NCI-H1694 (cell line): ENCODE measurements at places on chromosomes 3 and 15.

GRCh38 chr3:44555723-44556122 is 730 bp downstream of the ZKSCAN7 start:
- no peak for DNase-seq

GRCh38 chr3:39390181-39390580 is 7.0 kb downstream of the SLC25A38 start:
- no peak for DNase-seq

DNA sequence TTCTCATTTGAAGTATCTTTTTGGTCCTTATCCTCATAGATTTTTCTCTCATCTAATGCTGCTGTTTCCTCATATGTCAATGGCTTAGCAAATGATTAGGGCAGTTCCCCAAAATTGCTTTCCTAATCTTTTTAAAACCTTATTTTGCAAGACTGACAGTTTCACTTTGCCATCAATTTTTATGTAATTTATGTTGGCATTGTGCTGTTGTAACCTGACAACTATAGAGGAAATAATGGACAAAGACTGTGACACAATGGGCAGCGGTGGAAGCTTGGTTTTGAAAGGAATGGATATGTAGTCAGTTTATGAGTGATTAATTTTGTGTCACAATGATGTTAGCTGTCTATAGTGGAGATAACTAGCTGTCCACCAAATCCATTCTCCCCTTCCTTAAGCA is 10.6 kb upstream of the SH3BP5 start:
- DNase-seq: no peak

DNA sequence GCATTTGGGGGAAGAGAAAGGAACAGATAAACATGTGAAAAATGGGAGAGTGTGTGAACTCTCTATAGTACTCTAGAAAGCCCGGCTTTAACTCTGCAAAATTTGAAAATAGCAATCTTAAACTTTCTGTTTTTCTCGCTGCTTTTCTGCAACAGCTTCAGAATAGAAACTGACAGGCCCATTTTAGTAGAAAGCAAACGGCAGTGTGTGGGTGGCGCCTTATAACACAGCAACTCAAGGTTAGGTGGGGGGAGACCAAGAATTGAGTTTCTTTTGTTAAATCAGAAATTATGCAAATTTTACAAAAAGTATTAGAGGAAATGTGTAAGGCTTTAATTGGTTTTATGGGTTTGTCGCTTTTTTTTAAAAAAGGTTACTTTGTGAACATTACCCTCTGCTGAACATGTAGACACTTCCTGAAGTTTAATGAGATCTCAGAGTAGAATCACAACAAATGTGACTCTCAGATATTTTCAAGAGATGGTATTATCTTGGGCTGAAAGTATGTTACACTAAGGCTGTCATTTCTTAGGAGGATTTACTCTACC is 107.0 kb downstream of the PTPRG start:
- DNase-seq: no peak

GRCh38 chr15:92167451-92167850 is 226.2 kb upstream of the ST8SIA2 start:
- DNase-seq: no peak

- DNase-seq: no peak
Measured at GRCh38 chr3:40169983-40170382, 139.5 kb upstream of the EIF1B start.

DNA sequence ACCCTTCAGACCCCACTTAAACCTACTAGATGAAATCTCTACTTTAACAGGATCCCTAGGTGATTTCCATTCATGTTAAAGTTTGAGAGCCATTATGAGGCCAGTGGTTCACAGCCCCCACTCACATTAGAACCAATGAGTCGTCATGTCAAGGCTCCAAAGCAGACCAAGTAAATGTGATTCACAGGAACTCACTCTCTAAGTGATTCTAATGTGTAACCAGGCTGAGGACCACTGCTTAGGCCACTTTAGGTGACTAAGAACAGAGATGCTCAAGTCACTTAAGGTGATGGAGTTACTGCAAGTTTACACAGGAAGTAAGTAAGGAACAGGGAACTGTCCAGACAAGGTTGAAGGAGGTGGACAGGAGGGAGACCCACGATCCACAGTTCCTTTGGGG is 7.7 kb downstream of the GALNT15 start:
- no peak for DNase-seq

DNA sequence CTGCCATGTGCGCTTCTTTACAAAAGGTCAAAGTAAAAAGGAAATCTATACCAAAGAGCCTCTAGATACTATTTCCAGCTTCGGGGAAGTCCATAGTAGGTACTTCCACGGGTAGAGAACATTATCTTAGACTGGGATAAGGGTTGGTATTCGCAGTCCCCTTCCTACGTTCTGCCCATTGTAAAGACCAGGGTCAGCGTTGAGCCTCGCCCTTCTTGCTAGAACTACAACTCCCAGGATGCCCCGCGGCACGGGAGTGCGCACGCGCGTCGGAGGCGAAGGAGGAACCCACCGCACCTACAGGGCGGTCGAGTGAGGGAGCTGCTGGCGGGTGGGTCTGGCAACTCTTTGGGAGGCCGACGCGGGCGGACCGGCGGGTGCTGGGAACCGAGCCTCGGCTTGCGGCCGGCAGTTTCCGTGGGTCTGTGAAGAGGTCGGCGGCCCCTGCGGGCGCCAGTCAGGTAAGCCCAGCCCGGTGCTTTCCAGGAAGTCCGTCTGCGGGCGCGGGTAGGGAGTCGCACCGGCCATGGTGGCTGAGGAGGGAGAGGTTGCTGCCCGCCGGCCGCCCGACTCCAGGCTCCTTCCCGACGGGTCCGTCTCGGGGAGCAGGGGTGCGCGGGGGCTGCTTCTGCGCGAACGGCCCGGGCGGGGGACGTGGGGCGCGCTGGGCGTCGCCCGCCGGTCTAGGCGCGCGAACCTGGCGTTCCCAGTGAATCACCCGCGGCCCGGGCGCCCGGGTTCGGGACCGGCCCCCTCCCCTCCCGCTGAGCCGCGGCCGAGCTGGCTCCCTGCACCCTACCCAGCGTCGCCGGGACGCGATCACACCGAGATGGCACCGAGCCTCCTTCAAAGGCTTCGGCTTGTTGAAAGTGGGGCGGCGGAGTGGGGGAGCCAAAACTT is at the start of gene TMOD3:
TSS of gene TMOD3 (plus strand) at position 278 of the 900 bp plus-strand sequence. CDS start 33,232 bp downstream, outside the sequence.
- peak; percentile 56 for DNase-seq

DNA sequence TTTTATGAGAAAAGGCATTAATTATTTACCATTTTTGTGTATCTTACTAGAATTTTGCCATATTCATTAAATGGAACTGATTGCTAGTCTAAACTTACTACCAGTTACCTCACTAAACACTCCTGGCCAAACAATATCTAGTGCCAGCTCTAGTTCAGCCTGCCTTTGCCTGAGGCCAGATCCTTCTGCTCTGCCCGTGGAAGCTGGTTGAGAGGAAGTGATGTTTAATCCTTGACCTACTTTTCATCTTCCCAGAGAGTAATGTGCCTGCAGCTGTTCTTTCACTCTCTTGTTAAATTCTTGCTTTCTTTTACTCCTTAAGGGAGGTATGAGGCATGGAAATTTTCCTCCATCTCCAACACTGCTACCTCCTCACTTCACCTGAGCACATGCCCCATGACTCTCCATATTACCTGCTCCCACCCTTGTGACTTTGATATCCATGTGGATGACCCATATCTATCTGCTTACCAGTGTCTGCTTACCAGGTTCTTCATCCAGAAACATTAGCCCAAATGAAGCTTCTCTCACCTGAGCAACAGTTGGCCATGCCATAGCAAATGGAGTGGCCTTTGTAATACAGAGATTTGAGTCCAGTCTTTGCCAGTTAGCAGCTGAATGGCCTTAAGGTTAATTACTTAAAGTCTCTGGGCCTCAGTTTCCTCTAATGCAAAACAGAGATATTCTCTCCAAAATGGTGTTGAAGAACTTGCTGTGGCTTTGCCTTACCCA is 53.4 kb downstream of the UBE2E1 start:
- no peak for DNase-seq

DNA sequence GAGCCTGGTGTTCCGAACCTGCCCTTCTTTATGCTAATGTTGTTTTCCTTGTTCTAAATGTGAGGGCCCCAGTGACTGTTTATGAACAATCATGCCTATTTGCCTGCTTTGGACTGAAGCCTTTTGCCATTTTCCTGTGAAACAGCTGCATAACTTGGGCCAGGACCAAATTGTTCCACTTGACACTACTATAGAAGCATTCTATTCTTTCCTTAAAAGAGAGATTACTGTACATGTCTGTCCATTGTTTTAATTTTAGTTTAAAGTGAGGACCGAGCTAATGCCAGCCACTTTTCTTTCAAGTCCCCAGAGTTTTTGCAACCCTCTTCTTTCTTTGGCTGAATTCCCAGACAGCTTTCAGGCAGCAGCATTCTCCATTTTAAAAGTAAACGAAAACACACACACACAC is 980.3 kb downstream of the CADM2 start:
- no peak for DNase-seq

- DNase-seq: no peak
Measured at GRCh38 chr3:33114622-33115023, 809 bp downstream of the CRTAP start.

DNA sequence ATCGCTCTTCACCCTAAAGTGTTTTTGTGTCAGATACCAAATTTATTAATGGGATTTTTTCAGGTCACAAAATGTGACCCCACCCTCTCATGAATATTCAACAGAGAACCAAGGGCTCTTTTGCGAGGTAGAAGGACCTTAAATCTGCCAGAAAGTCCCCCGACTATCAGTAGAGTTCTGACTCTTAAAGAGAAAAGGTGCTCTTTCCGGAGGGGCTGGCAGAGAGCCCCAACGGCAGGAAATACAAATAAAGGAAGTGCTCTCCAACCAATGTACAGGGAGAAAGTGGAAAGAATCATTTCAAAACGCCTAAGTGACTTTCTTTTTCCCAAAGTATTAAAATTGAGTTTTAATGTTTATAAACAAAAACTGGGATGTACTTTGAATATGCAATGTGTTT is 517.2 kb downstream of the FOXP1 start:
- no peak for DNase-seq

DNA sequence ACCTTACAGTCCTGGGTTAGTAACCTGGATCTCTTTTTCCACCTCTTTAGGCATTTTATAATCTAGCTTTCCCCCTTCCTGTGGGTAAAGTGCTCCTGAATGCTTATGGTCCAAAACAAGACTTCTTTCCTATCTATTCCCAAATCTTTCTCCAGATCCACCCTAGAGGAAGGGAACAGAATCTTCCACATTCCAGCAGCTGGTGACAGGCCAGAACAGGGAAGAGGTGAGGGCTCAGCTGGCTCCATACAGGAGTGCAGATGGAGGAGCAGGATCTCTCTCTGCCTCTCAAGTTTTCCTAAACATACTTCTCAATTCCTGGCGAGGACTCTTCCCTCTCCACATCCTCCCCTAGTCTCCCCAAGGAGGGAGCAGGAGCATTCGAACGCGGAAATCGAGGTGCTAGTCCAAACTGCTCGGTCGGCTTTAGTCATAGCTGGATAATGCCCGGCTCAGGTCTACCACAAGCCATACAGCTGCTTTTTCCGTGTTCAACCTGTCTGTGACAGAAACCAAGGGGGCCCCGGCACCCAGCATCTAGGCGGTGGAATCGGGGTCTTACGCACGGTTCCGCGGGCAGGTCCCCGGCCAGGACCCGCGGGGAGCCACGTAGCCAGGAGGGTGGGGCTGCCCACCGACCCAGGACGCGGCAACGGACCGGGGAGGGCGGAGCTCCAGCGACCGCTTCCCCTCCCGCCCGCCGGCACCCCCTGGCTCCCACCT is 4.0 kb downstream of the RASSF1 start:
- no peak for DNase-seq

DNA sequence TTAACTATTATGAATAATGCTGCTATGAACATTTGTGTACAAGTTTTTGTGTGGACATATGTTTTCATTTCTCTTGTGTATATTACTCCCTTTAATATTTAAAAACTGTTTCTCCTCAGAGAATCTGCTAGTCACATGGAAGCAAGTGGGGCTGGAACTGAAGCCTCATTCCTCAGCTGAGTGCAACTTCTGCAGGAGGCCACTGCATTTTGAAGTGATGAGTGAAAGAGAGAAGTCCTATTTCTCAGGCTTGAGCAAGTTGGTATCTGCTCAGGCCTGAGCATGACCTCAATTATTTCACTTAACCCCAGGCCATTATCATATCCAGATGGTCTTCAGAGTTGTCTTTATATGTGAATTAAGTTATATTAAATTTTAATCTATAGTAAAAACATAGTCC is 11.5 kb downstream of the TLR9 start:
- DNase-seq: no peak

DNA sequence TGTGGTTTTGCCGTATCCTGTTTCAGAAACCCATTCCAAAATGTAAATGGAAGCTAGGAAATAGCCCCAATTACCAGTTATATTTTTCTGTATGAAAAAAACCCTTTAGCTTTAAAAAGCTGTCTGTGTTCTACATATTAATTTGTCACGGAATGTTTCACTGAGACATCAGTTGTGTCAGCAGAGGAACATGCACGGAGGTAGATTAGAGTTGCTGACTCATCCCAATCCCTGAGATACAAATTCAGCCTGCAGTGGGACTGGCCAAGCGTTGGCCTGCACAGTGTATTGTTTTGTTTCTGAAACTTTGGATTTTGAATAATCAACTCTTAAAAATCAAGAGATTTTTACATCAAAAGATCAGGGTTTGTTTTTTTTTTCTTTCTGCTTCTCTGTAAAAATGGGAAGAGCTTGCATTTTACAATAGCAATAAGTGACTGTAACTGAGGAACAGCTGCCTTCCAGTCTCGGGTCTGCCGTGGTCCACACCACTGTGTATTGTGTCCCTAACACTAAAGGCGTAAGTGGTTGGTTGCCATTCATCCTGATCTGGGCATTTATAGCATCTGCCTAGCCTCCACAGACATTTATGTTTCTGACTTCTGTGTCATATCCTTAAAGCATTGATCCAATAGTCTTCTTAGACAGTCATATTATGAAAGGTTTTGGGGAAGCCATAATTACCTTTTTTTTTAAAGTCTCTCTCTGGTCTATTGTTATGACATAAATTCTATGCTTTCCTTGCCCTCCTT is 218.1 kb downstream of the ADAMTSL3 start:
- DNase-seq: no peak

- DNase-seq: no peak
Measured at GRCh38 chr3:40645883-40646282, 121.1 kb downstream of the ZNF621 start.
